ENCODE measurements at places on chromosomes 4 and X.

- DNase-seq: no peak
These were observed 93.2 kb upstream of the KLF3 start for GRCh38 chr4:38570647-38571276.

GRCh38 chr4:149493492-149493891, 322.2 kb downstream of the IQCM start:
- no peak for DNase-seq

GRCh38 chrX:35122756-35123155, 180.2 kb downstream of the FAM47B start:
- no peak for DNase-seq

DNA sequence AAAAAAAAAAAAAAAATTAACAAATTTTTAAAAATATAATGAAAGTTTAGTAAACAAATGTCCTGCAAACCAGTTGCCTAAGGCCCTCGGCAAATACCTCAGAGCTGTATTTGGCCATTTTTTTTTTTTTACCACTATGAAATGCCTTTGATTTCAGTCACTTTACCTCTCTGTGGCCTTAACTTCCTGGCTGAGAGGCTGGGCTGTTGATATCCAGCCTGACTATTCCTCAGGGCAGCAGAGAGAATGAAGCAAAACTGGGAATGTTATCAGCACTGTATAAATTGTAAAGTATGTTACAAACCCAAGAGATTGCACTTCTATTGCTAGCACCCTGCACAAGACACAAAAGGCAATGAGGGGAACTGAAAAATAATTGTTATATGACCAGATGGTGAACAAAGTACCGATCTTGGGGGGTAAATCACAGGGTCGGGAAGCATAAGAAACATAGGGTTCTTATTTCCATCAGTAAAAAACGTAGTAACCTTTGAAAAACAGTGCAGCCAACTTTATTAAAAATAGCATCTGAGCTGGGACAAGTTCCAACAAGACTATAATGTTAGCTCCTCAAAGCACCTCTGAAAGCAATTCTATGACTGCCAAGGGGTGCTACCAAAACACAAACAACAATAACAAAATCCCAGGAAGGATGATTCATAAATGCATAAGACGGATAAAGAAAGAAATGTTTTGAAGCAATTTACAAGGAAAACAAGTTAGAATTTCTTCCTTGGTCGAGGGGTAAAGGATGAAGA, 18.1 kb downstream of the USP46 start:
- no peak for DNase-seq

- DNase-seq: no peak
These were observed 611.2 kb downstream of the PPP4R3C start for GRCh38 chrX:26851981-26852380.

GRCh38 chr4:168318266-168318895, at the start of gene DDX60:
TSS of gene DDX60 (minus strand) at chr4:168318752. CDS start at chr4:168311259, 7,493 bp downstream.
- peak; percentile 95 for DNase-seq

- no peak for DNase-seq
These were observed 252.0 kb downstream of the FBXW7 start for GRCh38 chr4:152283801-152284470.
